T-helper 17 cell (primary cell): ENCODE measurements at places on chromosomes 11 and 22. TPM values are rescaled to one million over a fixed set of nuclear protein-coding genes. Genes with fewer than 3 reads are reported as not detected.

GRCh38 chr22:35648066-35649025, at the start of gene APOL6:
Gene APOL6, plus strand, starts transcription at chr22:35648446. Its CDS starts 7,980 bp downstream, at chr22:35656426.
- H3K27ac ChIP-seq, result peak within 1 kb of the TSS; percentile 100
- peak; percentile 27 for DNase-seq
- peaks cover 28% of the 10 kb centered on the region for H3K4me1 ChIP-seq
- peak within 1 kb of the TSS; percentile 100 for H3K4me3 ChIP-seq

NAV2 gene
- 1.3 TPM for total RNA-seq

- peaks cover 73% of the 10 kb centered on the region for H3K27me3 ChIP-seq
- DNase-seq, result no peak
- H3K36me3 ChIP-seq, result no peaks in the 10 kb centered on the region
- H3K4me1 ChIP-seq, result peaks cover 2% of the 10 kb centered on the region
- no peak overlapping the region for H3K27ac ChIP-seq
Observed at GRCh38 chr11:120067438-120068113, 70.3 kb downstream of the TRIM29 start.

APOL4 gene
- 0.22 TPM for total RNA-seq

- H3K36me3 ChIP-seq, result peaks cover 12% of the 10 kb centered on the region
- no peak overlapping the region for H3K4me3 ChIP-seq
- H3K27ac ChIP-seq, result peak overlapping the region; percentile 74
Observed at GRCh38 chr11:44775366-44775984, 48.7 kb downstream of the TSPAN18 start.

TXNRD2 gene
- 25.6 TPM for total RNA-seq

DNA sequence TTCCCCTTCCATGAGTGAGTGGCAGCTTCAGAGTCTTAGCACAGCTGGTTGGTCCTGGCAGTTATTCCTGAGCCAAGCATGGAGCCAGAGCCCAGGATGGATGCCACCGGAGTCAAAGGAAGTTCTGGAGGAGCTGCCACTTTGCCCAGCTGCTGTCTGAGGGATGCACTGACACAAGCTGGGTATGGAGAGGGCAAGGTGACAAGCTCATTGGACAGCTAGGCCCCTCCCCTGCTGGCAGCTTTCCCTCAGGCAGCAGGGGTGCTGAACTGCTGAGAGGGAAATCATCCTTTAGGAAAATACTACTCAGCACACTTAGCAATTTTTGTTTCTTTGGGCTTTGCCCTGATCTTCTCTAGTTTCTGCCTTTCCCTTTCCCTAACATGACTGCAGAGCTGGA, 99.3 kb upstream of the SESN3 start:
- H3K27ac ChIP-seq, result no peak overlapping the region
- no peaks in the 10 kb centered on the region for H3K36me3 ChIP-seq
- H3K4me3 ChIP-seq, result no peak overlapping the region
- H3K27me3 ChIP-seq, result peaks cover 9% of the 10 kb centered on the region

DNA sequence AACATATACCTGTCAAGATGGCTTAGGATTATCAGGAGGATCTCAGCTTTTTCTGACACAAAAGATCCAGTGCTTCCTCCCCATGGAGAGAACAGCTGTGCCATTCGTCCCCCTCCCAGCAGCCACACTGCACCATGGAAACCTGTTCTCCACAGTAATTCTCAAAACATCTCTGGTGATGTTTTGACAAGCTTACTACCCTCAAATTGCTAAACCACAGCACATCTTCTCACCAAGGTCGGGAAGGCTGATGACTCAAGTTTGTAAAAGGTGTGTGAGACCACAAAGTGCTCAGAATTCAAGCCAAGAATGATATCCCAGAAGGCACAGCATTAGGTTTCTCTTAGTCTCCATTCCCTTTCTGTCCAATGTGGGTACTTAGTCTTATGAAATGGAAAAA, 3.9 kb upstream of the RAB38 start:
- peaks cover 2% of the 10 kb centered on the region for H3K36me3 ChIP-seq
- peaks cover 6% of the 10 kb centered on the region for H3K27me3 ChIP-seq
- H3K4me3 ChIP-seq, result no peak overlapping the region
- H3K4me1 ChIP-seq, result peaks cover 5% of the 10 kb centered on the region

GRCh38 chr22:26471522-26471921, 12.1 kb downstream of the HPS4 start:
- no peak for DNase-seq
- no peak overlapping the region for H3K27ac ChIP-seq
- H3K27me3 ChIP-seq, result no peaks in the 10 kb centered on the region
- peaks cover 12% of the 10 kb centered on the region for H3K36me3 ChIP-seq
- peaks cover 8% of the 10 kb centered on the region for H3K4me1 ChIP-seq

- H3K27me3 ChIP-seq, result peaks cover 20% of the 10 kb centered on the region
- H3K27ac ChIP-seq, result no peak overlapping the region
- no peak for DNase-seq
- H3K4me1 ChIP-seq, result no peaks in the 10 kb centered on the region
- no peaks in the 10 kb centered on the region for H3K36me3 ChIP-seq
- no peak overlapping the region for H3K4me3 ChIP-seq
Observed at GRCh38 chr11:121967131-121967704, 148.8 kb downstream of the BLID start.

TTC28 gene
- 1.9 TPM for total RNA-seq

GRCh38 chr22:50670914-50671538, 1.6 kb upstream of the SHANK3 start:
- peaks cover 57% of the 10 kb centered on the region for H3K27me3 ChIP-seq
- peak overlapping the region; percentile 39 for H3K4me3 ChIP-seq
- no peak for DNase-seq
- no peak overlapping the region for H3K27ac ChIP-seq

- H3K36me3 ChIP-seq, result peaks cover 6% of the 10 kb centered on the region
- H3K27ac ChIP-seq, result peak overlapping the region; percentile 65
- no peak overlapping the region for H3K4me3 ChIP-seq
- peaks cover 31% of the 10 kb centered on the region for H3K4me1 ChIP-seq
Observed at GRCh38 chr11:102400603-102401002, 52.0 kb downstream of the TMEM123 start.

GRCh38 chr22:45155050-45155840, 8.5 kb upstream of the NUP50 start:
- H3K4me1 ChIP-seq, result peaks cover 26% of the 10 kb centered on the region
- no peak overlapping the region for H3K4me3 ChIP-seq
- no peak for DNase-seq
- H3K27ac ChIP-seq, result peak overlapping the region; percentile 56
